ENCODE measurements at places on chromosomes 5 and 9. TPM values are rescaled to one million over a fixed set of nuclear protein-coding genes. Genes with fewer than 3 reads are reported as not detected.
A peak's percentile ranks its signal among the peaks of the same experiment; 100 is the strongest.

FLT4 gene
- total RNA-seq = 44.5 TPM

DNA sequence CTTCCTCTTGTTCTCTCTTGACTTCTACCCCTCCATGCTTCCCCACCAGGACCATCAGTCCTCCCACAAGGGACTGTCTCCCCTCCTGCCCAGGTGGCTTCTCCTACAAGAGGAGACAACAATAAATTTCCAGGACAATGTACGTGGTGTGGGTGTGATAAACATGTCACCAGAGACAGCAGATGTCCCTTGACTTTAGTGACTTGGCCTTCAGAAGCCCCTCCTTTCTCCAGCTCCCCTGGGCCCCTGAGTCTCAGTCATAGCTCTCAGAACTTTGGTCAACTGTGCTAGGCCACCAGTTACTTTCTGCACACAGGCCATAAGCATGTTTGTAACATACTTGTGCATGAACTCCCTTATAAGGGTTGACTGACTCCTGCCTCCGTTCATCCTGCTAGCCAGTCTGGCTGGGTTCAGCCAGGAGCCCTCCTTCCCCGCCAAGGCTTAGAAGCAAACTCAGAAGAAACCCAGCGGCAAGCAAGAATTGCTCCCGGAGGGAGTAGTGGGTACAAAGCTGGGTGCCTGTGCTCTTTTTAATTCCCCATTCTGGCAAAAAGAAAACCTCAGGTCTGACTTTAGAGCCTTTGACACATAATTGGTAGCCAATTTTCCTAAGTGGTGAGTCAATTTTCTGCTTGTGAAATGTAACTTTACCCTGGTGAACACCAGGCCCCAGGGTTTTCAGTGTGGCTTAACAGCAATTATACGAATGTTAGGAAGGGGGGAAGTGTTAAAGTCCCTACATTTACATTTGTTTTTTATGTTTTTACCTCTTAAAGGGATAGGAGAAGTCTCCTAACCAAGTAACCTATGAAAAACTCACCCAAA is 49.2 kb downstream of the EBF1 start:
- no peak for DNase-seq

GRCh38 chr9:135701067-135701958 is 672 bp upstream of the KCNT1 start:
- DNase-seq = peak; percentile 27

GRCh38 chr5:33976307-33976706 is 8.2 kb downstream of the SLC45A2 start:
- DNase-seq = no peak

- no peak for DNase-seq
These were observed 2.8 kb upstream of the FAM193B start for GRCh38 chr5:177557041-177557647.

GRCh38 chr5:44546286-44546685 is 157.1 kb upstream of the FGF10 start:
- no peak for DNase-seq

DNA sequence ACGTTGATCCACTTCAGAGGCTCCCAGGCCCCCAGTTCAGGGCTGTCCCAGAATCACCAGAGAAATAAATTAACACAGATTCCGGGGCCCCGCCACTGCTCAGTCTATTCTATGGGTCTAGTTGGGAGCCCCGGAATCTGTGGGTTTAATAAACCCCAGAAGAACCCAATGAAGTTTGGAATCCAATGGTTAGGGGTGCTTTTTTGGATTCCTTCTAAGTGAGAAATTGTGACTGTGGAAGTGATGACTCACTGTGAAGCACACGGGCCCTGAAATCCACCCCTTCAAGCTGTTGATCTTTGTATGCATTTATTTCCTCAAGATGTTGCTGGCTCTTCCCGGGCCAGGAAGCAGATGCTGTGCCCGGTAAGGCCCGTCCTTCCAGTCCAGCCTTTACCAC is 57.3 kb upstream of the SLC28A3 start:
- no peak for DNase-seq

GRCh38 chr9:124359855-124360678 is 55.2 kb downstream of the PSMB7 start:
- no peak for DNase-seq

- DNase-seq = no peak
These were observed 334.0 kb upstream of the PUM3 start for GRCh38 chr9:3177936-3178335.

DNA sequence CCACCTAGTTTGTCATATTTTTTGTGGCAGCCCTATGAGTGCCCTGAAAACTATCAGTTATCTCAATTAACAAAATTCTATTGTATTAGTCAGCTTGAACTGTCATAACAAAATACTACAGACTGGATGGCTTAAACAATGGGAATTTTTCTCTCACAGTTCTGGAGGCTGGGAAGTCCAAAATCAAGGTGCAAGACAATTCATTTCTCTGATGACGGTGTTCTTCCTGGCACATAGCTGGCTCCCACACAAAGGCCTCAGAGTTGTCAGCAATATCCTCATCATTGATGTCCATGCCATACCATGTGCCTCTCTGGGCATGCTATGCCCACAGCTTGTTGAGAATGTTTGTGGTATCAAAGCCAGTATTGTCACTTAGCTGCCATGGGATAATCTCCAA is 691.9 kb downstream of the NR2F1-AS1 start:
- DNase-seq = no peak

DNA sequence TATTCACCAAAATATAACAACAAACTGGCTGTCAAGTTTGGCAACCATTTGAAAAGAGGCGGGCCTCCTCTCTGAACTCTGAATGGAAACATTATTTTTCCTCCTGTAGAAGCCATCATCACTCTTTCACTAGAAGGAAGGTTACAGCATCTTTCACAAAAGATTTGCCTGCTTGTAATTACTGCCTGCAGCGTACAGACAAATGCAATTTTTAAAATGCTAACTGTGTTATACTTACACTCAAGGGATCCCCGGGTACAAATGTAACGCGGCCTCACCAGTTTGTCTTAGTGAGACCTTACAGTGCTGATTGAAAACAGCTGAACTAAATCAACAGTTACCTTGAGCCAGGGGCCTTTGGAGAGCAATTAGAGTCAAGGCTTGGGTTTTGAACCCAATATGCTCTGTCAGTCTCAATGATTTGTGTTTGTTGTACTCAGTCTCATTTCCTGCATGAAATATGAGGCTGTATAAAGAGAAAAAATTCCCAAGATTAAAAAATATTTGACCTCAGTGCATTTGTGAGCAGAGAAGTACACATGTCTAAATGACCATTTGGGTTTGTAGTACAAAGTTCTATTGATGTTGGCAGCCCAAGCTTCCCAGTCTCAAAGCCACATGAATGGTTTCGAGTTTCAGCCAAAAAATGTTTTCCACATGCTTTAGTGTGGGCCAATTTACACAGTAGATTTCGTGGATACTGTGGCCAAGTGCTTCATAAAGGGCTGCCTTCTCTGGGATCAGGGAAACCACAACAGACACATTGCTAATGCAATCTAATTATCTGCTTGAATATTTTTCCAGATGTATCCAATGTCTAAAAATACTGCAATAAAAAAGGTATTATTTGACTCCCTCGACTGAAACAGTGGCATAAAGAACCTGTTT is 500.0 kb downstream of the SPATA31D1 start:
- DNase-seq = no peak

IFNA13 gene
- total RNA-seq = not detected

- no peak for DNase-seq
These were observed 1.2 kb upstream of the SMARCA2 start for GRCh38 chr9:2013743-2014475.

SLC1A1 gene
- total RNA-seq = not detected

GPR151 gene
- total RNA-seq = not detected

CAMK2A gene
- total RNA-seq = not detected

- no peak for DNase-seq
These were observed 128.5 kb upstream of the LPCAT1 start for GRCh38 chr5:1651971-1652872.

DNA sequence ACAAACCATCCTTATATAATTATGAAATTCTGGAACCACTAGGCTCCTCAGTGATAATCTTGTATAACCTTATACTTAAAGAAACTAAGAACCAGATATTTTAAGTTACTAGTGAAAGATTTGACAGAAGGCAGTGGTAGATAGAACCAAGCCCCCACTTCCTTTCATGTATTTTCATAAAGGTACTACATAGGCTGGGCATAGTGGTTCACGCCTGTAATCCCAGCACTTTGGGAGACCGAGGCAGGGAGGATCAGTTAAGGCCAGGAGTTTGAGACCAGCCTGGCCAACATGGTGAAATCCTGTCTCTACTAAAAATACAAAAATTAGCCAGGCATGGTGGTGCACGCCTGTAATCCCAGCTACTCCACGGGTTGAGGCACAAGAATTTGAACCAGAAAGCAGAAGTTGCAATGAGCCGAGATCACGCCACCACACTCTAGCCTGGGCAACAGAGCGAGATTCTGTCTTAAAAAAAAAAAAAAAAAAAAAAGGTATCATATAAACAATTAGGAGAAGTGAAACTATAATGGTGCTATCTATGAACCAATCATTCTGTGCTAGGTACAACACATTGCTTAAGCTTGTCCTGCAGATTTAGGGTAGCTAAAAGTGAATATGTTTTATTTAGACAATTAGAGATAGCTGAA is 27.9 kb upstream of the DTWD2 start:
- DNase-seq = no peak

DNA sequence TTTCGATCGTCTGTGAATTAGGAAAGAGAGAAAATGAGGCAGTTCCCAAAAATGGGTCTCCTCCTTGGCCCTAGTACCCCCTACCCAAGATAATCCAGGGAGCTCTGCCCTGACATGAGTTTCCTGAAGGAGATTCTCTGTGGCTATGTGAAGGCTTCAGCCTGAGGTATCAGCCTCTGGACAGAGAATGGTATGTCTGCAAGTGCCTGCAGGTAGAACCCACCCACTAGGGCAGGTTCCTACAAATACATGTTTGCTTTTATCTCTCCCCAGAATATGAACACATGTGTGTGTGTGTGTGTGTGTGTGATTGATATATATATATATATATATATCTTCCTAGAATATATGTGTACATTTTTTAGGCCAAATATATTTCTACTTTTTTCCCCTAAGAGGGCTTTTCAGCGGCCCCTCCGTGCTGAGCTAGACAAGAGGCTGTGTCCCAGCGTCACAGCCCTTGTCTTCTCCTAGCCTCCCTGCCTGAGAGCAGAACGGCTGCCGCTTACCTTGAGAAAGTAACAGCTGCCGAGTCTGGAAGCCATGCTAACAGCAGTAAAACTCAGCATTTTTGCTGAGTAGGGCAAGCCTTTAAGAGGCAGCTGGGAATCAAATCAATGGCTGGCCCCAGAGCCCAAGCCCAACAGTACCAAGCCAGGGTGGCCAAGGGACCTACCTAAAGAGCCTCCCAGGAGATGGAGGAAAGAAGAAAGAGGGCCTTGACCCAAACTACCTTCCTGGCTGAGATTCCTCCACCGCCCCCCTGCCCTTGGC is 2.1 kb downstream of the BRINP1 start:
- DNase-seq = no peak

Data from naive thymus-derived CD8-positive, alpha-beta T cell (primary cell).